Kidney glomerular epithelial cell (primary cell): ENCODE measurements at places on chromosomes 16 and 17.

- DNase-seq: no peak
These were observed 6.1 kb downstream of the NOD2 start for GRCh38 chr16:50699326-50700159.

DNA sequence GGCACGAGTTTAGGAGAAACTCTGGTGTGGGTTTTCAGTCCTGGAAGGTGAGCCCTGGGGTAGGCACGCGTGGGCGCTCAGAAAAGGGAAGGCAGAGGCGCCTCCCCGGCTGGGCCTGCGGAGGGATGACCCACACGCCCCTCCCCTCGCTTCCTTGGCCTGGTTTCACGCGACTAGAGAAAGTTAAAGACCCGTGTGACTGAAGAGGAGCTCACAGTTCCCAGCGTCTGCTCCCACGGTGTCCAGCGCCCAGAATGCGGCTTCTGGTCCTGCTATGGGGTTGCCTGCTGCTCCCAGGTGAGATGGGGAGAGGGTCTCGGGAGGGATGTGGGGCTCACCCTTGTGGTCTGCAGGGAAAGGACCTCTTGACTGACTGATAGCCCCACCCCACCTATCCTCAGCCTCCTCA, at the start of gene CD300LG:
Gene CD300LG, plus strand, starts transcription at position 214 of the 409 bp plus-strand sequence. Its CDS starts 41 bp downstream, at position 255.
- DNase-seq: no peak

GRCh38 chr17:8818654-8819330, 19.6 kb upstream of the MFSD6L start:
- DNase-seq: no peak

DNA sequence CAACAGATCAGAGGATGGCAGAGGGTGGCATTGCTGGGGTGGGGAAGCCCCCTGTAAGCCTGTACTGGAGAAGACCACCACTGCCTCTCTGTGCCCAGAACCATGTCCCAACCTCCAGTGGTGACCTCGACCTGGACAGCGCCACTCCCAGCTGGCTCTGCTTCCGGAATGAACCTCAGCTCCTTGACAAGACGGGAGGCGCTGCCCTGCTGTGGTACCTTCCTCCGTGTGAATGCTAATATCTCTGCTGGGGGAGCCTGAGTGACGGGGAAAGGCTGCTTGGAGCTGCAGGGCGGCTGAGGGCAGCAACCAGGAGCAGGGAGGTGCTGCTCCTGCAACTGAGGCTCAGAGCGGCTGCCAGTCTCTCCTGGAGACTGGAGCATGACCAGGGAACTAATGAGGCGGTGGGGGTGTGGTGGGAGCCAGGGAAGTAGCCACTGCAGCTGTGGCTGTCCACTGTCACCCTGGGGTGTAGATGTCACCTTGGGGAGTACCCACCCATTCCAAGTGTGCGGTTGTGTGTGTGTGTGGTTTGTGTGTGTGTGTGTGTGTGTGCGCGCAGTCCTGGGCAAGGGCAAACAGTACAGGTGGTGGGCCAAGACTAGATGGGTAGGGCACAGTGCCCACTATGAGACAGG, 6.2 kb downstream of the PRCD start:
- no peak for DNase-seq

DNA sequence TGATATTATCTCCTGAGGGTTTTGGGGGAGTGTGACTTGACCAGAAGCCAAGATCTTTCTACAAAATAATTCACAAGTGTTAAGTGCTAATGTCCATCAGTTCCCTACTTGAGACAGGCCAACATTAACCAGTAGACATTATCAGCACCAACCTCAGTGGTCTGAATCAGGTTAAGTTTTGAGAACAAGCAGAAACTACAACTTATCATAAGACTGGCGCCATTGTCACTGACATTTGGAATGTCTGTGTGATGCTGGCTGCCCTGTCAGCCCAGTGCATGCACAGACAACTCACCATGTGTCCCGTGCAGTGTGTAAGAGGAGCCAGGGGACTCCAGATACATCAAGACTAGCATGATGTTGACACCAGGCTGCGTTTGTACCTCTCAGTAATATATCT, 76.8 kb downstream of the CCDC182 start:
- no peak for DNase-seq

GRCh38 chr16:212999-213398, 16.2 kb downstream of the LUC7L start:
- DNase-seq: peak; percentile 5

- DNase-seq: no peak
These were observed 217.9 kb upstream of the PSMD7 start for GRCh38 chr16:74078511-74079231.

- DNase-seq: no peak
These were observed 42.8 kb downstream of the PRAC1 start for GRCh38 chr17:48679385-48680096.

GRCh38 chr16:20939611-20940010, 39.0 kb downstream of the LYRM1 start:
- no peak for DNase-seq

- no peak for DNase-seq
These were observed 12.9 kb downstream of the ITGAX start for GRCh38 chr16:31367853-31368252.

DNA sequence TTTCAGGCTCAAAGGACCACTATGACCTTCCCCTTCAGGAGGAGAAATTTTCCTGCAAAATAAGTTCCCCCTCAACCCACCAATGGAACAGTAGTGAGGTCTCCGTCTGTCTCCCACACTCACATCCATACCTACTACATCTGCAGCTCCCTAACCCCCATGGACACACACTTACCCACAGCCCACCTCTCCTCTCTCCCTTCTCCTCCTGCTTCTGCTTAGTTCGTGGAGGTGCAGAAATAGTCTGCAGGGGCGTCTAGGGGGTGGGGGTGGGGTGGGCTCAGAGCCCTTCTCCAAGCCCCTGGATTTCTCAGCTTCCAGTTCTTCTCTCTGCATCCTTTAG, 8.9 kb downstream of the HOXB4 start:
- DNase-seq: no peak

DNA sequence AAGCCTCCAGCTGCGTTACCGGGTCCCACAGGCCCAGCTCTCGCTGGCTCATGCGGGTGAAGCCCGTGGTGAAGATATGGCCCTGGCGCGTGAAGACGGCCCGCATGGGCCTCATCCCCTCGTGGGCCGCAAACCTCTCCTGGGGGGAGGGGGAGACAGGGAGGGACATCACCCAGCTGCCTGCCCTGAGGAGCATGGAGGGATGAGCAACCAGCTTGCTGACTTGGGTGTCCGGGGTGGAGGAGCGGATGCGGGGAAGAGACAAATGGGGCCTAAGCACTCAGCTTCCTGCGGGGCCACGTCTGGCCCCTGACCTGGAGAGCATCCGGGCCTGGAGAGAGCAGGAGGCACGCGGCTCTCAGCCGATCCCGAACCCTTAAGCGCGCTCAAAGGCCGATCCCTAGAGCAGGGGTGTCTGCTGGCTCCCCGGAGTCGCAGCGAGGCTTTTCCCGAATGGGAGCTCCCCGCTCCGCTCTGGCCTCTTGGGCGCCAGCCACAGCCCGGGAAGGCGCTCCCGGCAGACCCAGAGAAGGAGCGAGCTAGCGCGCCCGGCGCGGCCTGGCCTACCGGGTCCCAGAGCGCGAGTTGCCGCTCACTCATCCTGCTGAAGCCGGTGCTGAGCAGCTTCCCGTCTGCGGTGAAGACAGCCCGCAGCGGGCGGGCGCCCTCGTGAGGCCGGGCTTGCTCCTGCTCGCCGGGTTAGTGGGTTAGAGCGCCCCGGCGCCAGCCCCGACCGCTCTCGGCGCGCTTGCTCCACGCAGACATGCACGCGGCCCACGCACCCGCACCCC, 5.0 kb downstream of the CORO6 start:
- DNase-seq: no peak

DNA sequence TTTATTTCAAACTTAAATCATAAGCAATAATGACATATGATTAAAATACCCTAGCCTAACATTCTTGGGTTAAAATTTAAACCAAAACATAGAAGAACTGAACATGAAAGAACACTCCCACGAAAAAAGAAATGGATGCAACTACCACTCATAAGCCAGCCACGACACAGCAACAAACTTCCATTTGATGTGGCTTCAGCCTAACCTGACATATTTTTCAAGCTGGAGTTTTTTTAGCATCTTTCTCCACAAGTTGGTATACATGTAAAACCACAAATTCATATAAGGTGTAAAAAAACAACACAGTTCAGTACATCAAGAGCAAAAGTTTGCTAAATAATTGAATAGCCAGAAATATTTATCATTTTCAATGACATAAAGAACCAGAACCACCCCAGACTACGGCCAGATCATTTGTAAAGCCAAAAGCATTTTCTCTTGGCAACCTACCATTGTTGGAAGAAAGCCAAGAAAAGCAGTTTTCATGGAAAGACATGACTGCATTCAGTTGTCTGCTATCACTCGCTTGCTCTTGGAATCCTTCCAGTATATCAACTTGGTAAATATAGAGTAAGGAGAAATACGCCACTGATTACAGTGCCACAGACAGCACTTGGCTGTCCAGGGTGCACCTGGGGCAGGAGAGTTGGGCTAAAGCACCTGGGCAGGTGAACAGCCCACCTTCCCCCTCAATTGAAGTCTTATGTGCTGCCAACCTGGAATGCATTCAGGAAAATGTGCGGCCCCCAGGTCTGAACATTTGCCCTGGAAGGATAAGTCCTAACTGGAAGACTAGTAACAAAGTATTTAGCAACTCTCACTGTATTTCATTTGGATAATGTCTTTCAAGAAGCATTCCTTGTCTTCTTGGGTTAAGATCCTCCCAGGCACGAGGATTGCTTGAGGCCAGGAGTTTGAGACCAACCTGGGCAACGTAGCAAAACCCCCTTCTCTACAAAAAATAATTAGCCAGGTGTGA, 60.5 kb downstream of the CREBBP start:
- peak; percentile 89 for DNase-seq

DNA sequence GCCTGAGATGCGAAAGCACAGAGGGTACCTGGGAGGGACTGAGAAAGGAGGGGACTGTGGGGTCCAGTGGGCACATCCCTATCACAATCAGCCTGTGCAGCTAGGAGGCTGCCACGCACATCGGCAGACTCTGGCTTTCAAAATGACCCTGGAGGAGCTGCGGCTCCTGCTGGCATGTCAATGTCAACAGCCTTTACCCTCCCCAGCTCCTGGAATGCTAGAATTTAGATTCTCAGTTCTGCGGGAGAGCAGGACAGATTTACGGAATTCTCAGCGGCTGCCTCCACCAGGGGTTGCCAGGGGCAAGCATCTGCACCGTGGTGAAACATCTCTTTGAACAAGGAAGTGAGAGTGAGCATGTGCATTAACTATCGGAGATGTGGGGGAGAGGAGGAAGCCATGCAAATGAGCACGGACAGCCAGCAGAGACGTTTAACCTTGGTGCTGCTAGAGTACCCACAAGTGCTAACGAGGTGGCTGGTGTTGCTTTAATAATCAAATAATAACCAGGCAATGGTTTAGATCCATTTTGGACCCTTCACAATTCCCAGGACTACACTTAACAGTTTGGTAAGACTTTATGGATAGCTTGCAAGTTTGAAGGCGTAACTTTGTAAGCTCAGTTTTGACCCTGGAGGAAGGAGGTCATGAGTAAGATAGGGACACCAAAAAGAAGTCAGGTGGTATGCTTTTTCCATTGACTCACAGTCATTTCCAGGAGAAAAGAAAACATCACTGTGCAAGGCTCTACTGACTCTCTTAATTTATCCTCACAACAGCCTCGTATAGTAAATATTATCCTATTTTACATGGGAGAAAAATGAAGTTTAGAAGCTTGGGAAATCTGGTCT, 54.1 kb downstream of the XYLT1 start:
- peak; percentile 19 for DNase-seq

- DNase-seq: no peak
These were observed 44.1 kb downstream of the CRLF3 start for GRCh38 chr17:30780343-30780742.

DNA sequence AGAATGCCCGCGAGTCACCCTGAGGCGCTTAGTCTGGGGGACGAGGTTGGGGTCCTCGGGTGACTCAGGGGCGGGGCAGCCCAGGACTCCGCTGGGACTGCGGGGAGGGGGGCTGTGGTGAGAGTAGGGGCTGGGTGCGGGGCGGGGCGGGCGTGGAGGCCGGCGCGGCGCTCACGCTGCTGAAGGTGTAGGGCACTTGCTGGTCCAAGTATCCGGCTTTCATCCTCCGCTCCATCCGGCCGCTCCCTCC, 832 bp downstream of the ETV4 start:
- DNase-seq: no peak

DNA sequence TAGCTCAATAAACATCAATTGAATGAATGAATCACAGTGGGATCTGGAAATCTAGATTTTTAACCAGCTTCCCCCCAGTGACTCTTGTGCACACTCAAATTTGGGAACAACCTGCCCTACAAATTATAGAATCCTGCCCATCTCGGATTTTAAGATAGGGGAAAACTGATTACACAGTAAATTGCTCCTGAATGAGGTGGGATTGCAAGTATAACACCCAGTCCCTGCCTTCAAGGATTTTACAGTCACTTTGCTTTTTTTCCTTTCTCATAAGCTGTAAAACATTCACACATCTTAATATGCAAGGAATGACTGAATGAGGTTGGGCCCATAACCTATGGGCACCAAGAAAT, 48.5 kb downstream of the TEKT5 start:
- no peak for DNase-seq

GRCh38 chr16:84686707-84687298, 13.0 kb upstream of the USP10 start:
- no peak for DNase-seq

GRCh38 chr17:12421646-12422306, 243.9 kb upstream of the MYOCD start:
- DNase-seq: no peak

DNA sequence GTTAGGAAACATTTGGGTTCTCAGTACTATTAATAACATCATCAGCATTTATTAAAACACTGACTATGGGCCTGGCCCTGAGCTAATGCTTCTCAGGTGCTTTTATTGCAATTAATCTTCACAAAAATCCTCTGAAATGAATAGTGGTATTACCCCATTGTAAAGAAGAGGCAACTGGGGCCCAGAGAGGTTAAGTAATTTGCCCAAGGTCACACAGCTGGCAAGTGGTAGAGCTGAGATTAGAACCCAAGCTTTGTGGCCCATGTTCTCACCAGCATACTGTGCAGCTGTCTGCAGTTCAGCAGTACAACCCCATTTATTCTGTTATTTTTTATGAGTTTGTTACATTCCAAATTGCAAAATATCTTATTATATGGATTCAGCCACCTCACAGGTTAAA, 82.3 kb downstream of the TBC1D16 start:
- no peak for DNase-seq

- DNase-seq: no peak
These were observed 31.2 kb downstream of the CIBAR2 start for GRCh38 chr16:85081038-85081437.

DNA sequence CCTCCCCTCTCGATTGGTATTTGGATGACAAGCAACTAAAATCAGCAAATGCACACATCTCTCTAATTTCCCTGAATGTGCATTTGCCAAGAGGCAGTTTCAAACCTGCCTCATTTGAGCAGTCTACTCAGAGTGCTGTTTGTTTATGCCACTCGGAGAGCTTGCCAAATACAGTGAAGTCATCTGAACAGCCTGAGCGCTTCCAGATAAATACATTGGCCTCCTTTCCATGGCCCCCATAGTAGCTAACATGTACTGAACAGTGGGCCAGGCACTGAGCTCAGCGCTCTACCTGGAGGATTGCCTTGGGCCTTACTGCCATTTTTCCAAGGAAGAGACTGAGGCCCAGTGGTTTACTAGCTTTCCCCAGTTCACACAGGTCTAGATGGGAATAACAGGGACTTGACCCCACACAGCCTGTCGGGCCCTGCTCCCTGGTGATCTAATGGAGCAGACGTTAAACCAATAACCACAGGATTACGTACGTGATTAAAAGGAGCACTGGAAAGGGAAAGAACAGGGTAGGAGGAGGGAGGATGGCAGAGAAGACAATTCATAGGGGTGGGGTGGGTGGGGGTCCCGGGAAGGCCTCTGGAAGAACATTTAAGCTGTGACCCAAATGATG, 18.7 kb upstream of the ANKRD40CL start:
- DNase-seq: no peak
